ENCODE measurements at places on chromosomes 16 and 17.

DNA sequence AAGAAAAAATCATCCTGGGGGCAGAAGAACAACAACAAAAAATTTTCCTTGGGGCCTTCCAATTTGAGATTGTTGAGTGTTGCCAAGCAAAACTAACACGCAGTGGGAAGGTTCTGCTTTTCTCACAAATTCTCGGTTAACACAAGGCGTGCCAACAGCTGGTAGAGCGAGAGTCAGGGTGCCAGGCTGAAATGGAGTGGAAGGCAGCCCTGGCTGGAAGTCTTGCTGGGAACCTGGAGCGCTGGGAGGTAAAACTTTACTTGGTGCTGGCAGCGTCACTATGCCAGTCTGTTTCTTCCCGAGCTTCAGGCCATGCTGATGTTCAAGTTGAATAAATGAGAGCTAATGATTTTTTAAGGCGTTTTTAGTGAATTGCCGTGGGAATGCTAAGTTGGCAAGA lies 189.4 kb downstream of the WWOX start:
- no peak for DNase-seq

- no peak for DNase-seq
Measured at GRCh38 chr17:2047590-2047989, 5.8 kb downstream of the OVCA2 start.

- no peak for DNase-seq
Measured at GRCh38 chr17:66371561-66371960, 69.1 kb downstream of the PRKCA start.

- DNase-seq: peak; percentile 64
Measured at GRCh38 chr17:82051776-82052637, at the start of the genes GPS1 and RFNG. Gene GPS1, plus strand, starts transcription at chr17:82051898. Its CDS starts 34 bp downstream, at chr17:82051932. Gene RFNG, minus strand, starts transcription at chr17:82051811. Its CDS starts 45 bp downstream, at chr17:82051766.

DNA sequence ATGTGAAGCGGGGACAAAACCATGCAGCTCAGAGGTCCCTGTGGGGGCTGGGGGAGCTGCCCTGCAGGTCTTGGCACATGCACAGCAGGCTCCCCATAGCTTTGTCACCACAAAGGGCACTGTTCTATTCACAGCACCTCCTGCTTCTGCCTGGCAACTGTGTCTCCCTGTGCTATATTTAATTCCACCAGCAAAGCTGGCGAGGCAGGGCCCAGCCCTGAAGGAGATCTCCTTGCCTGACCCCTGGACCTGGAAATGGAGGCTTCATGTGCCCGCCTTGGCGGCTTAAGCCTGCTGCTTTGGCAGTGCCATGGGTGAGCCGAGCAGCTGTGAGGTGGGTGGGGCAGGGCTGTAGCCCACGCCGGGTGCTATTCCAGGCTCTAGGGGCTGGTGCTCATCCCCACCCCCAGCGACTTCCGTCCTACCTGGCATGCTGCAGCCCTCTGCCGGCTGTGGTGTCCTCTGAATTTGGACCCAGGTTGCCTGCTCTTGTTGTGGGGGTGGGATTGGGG lies 6.8 kb downstream of the LDHD start:
- DNase-seq: no peak

DNA sequence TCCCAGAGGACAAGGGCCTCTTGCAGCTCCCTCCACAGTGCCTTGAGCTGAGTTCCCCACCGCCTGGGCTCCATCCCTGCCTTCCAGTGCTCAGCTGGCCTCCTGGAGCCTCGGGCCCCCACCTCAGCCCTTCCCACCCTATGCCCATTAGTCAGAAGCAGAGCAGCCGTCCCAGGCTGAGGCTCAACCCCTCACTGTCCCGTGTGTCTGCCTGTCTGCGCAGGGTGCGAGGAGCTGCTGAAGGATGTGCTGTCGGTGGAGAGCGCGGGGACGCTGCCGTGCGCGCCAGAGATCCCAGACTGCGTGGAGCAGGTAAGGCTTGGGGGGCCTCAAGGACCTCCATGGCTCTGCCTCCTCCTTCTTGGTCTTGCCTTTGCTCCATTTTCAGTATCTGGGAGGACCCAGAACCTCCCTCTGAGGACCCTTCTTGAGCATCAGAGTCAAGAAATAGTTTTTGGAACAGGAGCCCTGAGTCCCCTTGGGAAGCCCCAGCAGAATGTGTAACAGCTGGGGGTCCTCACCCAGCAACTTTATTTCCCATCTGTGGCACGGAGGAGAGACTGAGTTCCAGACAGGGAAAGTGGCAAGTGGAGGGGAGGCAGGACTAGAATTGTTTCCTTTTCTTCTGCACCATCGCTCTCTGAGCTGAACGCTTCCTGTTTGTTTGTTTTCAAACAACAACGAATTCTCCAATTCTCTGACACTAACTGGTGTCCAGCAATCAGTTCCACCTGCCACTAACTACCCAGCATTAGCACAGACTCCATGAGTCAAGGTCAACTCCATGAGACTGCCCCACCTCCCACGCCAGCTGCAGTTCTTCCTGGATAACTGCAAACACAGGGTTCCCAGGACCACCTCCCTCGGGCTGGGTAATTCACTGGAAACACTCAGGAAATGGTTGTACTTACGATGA lies 42.6 kb downstream of the RAB11FIP4 start:
- no peak for DNase-seq

DNA sequence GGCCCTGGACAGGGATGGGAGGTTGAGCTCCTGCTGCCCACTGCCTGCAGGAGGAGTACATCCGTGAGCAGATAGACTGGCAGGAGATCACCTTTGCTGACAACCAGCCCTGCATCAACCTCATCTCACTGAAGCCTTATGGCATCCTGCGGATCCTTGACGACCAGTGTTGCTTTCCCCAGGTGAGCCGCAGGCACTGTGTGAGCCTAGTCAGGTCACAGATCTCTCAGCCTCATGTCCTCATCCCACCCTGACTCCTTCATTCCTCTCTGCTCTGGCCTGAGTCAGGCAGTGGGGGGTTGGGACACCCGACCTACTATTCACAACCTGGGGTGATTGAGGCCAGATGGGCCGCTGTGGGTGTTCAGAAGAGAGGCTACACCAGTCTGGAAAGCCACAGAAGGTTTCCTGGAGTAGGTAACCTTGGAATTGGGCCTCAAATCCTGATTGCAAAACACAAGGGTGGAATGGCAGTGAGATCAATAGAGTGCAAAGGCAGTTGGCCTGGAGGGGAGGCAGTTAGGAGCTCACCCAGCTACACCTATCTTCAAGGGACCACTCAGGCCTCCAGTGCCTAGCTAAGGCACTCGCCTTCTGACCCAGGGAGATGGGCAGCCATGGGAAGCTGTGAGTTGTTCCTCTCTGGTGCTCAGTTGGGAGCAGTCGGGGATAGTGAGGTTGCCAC lies 29.7 kb downstream of the MYO15A start:
- DNase-seq: no peak

DNA sequence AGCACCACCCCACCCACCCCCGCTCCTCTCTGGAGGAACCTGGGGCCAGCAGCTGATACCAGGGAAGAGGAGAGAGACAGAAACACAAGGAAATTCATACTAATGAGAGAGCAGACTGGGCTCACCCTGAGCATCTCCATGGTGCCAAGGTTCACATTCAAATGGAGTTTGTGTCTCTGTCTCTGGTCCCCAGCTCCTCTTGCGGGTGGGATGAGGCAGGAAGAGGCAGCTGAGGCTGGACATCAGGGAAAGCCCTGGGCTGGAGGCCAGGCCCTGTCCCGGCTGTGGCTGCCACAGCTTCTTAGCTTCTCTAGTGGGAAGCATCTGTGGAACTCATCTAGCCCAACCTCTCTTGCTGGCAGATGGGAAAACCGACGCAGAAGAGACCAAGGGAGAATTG lies 121.5 kb downstream of the SDK2 start:
- DNase-seq: no peak

GRCh38 chr16:56777482-56777881 lies 47.6 kb downstream of the NUP93 start:
- no peak for DNase-seq

GRCh38 chr16:54976651-54977200 lies 46.1 kb downstream of the IRX5 start:
- no peak for DNase-seq

DNA sequence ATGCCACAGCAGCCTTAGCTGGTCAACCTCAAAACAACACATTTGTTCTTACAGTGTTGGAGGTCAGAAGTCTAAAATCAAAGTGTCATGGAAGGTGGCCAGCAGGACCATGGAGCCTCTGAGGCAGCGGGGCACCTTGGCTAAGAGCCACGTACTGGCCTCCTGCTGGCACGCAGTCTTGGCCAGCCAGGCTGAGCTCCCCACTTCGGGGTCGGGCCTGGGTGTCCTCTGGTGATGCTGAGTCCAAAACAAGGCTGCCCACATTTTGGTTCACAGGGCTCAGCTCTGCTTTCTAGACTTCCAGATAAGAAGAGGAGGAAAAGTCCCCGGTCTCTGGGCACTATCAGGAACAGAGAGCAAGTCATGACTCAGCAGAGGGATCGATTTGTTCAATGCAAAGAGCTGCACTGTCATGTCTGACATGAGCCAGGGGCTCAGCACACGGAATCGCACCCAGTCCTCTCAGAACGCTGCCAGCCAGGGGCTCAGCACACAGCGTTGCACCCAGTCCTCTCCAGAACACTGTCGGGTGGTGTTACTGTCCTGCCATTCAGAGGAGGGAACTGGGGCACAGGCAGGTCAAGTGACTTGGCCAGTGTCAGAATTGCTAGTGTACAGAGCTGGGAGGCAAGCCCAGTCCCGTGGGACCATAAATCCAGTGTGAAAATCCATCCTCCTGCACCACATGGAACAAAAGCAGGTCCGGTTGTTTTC lies 2.5 kb downstream of the LGALS9 start:
- DNase-seq: no peak

DNA sequence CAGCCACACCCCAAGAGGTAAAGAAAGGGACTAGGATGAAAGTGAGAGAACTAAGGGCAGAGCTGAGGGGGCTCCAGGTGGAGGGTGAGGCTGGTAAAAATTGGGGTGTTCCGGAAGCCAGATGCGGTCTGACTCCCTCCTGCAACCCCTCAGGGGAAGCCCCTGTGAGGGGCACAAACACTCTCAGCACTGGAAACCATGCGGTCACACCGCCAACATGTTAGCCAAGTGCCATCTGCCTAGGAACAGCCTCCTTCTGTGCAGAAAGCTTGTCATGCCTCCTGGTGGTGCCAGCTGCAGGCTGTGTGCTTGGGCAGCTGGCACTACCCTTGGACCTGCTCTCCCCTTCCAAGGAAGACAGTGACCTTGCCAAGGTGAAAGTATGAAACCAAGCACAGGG lies 83.5 kb upstream of the RPL38 start:
- DNase-seq: no peak

- no peak for DNase-seq
Measured at GRCh38 chr16:12425134-12425941, 378.3 kb downstream of the CPPED1 start.

- DNase-seq: no peak
Measured at GRCh38 chr16:30429418-30429677, 482 bp downstream of the DCTPP1 start.

GRCh38 chr16:82323171-82323570 lies 153.1 kb upstream of the MPHOSPH6 start:
- no peak for DNase-seq

GRCh38 chr17:78844301-78845005 lies 3.8 kb upstream of the USP36 start:
- DNase-seq: no peak

DNA sequence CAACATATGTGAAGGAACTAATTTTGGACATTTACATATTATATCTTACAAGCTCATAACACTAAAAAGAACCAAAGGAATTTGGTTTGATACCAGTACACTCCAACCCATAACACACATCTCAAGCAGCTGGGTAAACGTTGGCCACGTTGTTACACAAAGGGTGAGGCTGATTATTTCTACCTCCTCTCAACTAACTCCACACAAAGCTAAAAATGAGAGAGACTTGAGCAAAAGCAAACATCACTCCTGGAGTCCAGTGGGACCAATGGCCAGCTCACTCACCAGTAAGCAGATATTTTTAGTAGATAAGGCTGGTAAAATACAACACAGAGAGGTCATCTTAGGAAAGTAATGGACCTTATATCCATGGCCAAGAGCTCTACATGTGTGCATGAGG lies 207.6 kb downstream of the MRTFB start:
- DNase-seq: no peak

- DNase-seq: no peak
Measured at GRCh38 chr17:59427996-59428395, 96.5 kb downstream of the YPEL2 start.

GRCh38 chr17:80187090-80187489 lies 17.3 kb downstream of the CARD14 start:
- DNase-seq: no peak

- DNase-seq: no peak
Measured at GRCh38 chr16:80611171-80611929, 70.6 kb downstream of the DYNLRB2 start.

DNA sequence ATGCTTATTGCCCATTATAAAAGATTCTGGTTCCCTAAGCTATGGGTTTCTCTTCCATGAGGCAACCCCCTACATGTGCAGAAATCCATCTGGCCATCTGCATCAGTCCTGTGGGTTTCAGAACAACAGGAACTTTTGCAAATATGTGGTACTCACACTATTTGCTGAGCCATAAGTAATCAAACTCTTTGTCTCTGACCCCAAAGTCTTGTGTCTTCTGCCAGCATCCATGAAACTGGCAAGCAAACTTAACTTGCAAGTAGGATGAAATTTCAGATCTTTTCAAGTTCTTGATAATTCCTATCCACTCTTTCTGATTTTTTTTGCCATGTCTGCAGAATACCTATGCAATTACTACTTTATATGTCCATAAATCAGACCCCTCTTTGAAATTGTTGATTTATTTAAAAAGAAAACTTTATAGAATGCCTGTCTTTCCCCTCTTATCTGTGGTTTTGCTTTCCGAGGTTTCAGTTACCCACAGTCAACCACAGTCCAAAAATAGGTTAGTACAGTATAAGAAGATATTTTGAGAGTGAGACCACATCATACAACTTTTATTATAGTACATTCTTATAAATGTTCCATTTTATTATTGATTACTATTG lies 158.4 kb upstream of the IRX3 start:
- no peak for DNase-seq

GRCh38 chr17:78717431-78717980 lies 64.6 kb downstream of the CYTH1 start:
- DNase-seq: no peak

DNA sequence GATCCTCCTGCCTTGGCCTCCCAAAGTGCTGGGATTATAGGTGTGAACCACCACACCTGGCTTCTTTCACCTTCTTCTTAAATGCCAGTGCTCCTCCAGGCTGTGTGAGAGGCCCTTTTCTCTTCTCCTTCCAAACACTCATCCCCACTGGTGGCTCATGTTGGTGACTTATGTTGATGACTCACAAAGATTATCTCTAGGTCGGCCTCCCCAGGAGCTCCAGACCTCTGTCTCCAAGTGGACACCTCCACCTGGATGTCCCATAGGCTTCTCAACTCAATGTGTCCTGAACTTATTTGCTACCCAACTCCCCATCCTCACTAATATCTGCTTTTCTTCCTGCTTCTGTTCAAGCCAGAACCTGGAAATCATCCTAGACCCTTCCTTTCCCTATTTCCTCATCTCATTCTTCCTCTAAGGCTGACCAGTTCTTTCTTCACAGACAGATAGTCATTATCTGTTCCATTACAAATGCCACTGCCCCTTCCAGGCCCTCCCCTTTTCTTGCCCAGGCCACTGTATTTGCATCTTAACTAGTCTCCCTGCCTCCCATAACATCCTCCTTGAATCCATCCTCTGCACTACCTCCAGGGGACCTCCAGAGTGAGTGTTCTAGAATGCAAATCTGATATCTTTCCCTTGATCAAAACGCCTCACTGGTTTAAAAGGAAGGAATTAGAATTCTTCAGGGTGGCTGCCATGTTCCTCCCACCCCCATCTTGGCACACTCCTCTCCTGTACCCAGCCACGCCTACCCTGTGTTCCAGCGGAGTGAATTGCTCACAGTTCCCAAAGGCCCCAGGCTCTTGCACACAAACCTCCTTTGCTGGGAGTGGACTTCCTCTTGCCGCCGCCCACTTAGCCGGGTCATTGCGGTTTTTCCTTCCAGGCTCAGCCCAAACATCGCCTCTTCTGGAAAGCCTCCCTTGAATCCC lies 34.8 kb upstream of the FBXO47 start:
- no peak for DNase-seq
